ENCODE measurements at places on chromosomes 1 and 21.

- no peak for DNase-seq
Observed at GRCh38 chr1:1282998-1283397, 2.8 kb downstream of the SCNN1D start.

DNA sequence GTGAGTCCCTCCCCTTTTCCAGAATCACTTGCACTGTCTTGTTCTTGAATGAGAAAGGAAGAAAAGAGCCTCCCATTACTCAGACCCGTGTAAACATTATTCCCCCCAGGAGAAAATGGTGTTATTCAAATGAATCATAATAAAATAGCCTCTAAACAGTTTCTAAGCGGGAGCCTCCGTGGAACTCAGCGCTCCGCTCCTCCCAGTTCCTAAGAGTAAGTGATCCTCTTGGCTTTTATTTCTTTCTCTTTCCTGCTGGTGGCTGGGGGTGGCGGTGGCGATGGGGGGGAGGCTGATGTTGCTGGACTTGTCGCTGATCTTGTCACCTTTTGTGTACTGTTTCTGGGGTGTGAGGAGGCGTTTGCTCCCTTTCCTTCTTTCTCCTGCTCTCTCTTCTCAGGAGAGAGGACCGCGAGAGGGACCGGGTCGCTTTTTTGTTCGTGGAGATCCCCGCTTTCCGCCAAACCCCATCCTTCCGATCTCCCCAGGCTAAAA, 781 bp downstream of the PROX1 start:
- no peak for DNase-seq

DNA sequence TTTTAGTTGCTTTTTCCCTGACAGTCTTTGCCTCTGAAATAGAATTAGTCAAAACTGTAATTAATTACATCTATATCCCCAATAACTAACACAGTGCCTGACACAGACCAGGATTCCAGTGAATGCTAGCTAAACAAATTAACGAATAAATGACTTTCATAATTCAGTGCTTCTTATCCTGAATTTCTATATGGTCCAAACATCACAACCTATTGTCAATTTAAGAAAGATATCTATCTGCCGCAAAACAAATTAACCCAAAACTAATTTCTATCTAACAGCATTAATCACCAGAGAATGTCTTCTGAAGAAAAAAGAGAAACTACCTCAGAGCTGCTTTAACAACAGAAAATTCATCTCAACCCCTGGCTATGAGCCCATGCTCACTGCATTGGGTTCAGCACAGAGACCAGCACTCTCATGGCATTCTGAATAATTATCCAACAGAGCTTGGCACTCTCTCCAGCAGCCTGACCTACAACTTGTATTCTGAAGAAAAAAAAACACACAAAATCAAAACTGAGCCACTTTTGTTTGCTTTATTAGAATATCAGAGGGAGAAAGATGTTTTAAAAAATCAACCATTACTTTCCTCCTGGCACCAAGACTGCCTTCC, 547.3 kb upstream of the BEND5 start:
- DNase-seq, result no peak

DNA sequence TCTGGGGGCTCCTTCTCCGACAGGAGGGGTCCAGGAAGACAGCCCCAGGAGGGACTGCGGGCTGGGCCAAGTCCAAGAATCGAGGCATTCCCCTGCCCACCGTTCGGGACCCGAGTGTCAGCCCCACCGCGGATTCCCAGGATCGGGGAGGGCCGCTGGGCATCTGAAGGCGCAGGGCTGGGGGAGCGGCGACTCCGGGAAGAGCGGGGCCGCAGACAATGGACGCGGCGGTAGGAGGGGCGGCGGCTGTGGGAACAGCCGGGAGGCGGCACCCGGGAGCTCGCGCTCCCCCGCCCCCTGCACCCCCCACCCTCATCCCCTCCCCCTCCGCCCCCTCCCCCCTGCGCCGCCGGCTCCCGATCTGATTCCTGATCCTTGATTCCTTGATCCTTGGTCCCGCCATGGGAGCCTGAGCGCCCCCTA, at the start of gene VANGL2:
Gene VANGL2 (plus strand): TSS at position 342 of the 423 bp plus-strand sequence. CDS start 15,274 bp downstream, outside the sequence.
- peak; percentile 50 for DNase-seq

DNA sequence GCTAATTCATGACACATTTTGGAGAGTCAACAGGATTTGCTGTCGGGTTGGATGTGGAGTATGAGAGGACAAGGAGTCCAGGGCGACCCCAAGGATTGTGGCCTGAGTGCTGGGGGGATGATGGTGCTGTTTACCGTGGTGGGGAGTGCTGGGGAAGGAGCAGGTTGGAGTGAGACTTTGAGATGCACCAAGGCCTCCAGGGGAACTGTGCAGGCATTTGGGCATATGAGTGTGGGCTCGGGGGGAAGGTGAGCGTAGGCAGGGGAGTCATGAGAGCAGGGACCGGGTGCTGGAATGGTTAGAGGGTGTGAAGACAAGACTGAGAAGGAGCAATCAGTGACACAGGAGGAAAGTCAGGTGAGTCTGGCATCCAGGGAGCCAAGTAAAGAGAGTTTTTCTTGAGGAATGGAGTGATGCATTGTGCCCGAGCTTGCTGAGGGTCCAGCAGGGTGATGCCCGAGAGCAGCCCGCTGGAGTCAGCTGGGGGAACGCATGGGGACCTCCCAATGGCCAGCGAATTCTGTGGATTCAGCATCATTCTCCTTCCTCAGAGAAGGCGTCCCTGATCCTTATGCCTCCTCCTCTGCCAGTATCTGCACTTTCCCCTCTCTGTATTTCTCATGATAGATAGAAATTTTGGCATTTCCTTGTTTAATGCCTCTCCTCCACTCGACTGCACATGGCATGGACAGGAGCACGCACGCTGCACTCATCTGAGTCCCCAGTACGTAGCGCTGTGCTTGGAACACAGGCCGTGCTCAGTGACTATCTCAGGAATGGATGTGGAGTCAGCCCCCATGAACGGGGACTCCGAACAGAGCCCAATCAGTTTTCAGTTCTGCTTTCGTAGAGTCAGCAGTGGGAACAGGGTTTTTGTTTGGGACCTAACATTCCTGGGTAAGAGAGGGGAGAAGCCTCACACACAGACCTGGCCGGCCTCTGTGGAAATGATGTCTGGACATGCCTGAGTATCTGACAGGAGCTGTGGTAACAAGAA, 52.1 kb upstream of the ETV3 start:
- DNase-seq, result no peak

DNA sequence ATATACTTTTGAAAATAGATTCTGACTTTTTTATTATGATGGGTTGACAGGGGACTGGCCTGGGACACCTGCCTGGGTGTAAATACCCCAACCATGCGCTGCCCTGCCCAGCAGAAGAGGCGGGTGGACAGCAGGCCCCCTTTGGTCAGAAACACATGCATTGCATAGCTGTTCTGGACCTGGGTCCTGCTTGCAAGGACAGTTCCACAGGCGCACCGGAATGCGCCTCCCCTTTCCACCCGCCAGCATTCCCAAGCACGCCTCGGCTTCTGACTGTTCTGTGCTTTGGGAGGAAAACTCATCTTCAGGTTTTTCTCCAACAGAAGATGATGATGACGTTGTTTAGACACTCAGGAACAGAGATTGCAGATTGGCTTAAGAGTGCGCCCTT, 428 bp upstream of the ZNF678 start:
- no peak for DNase-seq

DNA sequence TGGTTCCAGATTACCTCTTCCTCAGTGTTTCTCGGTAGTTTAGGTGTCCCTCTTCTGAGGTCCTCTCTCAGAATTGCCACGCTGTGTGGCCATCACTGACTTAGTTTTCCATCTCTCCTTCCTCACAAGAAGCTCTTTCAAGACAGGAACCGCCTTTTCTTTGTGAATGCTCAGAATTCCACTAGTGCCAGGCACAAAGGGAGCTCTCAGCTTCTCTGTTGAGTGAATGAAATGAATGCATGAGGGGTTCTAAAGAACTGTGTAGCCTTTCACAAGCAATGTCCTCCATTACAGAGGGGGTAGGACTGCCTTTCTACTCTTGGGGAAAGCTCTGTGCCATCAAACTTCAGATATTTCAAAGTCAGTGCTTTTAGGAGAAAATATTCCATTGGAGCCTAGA, 546.8 kb downstream of the RWDD3 start:
- DNase-seq, result no peak

GRCh38 chr1:87450615-87451209, 122.0 kb downstream of the LMO4 start:
- peak; percentile 40 for DNase-seq

- DNase-seq, result no peak
Observed at GRCh38 chr1:55572878-55573734, 357.9 kb upstream of the USP24 start.

GRCh38 chr1:240611228-240611618, 732 bp downstream of the GREM2 start:
- DNase-seq, result no peak

DNA sequence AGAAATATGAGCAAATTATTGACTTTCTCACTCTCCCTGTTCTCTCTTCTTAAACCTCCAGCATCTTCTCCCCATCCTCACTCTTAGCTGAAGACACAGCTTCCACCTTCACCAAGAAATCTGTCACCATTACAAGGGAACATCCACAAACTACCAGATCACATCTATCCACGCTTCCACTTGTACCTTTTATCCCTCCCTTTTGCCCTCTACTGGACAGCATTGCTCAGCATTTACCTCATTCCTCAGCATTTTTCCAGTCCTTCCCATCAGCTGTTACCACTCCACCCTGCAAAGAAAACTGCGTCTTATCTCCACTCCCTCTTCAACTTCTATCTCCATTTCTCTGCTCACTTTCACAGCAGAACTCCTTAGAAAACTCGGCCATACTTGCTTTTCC, 42.6 kb downstream of the KCNJ6 start:
- no peak for DNase-seq

- DNase-seq, result no peak
Observed at GRCh38 chr1:229107304-229107815, 163.6 kb upstream of the RAB4A start.

DNA sequence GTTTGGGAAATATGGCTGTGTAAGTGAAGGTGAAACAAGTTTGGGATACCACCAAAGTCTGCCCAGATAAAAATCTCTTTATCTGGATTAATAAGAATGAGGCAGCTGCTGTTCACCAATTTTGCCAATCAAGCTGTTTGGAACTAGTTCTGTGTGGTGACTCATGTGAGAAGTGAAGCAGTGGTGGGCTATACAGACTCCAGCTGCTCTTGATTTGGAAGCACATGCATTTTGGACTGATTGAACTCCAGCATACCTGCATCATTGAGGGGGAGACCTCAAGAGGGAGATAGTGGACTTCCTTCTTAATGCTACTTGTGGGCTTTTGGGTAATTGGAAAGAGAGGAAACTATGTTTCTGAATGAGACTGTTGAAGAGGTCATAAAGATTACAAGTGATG, 99.2 kb upstream of the B3GALT2 start:
- no peak for DNase-seq

- DNase-seq, result no peak
Observed at GRCh38 chr1:162688931-162689330, 56.7 kb downstream of the DDR2 start.

DNA sequence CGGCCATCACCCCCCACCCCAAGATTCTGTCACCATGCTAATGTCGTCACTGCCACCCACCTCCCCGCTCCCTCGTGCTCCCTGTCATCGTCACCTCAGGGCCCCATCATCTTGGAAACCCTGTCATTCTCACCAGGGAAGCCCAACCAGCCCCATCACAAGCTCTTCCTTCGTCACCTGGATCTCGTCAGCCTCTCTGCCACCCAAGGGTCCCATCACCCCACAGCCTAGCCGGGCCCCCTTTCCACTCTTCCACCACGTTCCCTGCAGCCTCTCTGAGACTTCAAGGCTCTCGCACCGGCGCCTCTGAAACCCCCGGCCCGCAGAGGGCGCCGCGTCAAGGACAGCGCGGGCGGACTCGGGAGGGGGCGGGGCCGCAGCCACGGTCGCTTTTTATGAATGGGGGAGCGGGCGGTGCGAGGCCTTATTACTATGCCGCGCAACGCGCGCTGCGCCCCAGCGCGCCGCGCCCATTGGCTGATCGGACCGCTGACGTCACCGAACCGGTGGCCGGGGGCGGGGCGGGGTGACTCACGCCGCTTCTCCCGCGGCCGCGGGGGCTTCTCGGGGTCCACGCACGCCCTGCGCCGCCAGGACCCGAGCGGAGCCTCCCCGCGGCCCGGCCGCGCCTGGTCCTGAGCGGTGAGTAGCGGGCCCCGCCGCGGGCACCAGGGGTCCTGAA, at the start of gene GPR3:
Gene GPR3 (plus strand): TSS at position 527 of the 682 bp plus-strand sequence. CDS start 1,177 bp downstream, outside the sequence.
- peak; percentile 94 for DNase-seq
